ENCODE measurements at places on chromosomes 1 and 21.

DNA sequence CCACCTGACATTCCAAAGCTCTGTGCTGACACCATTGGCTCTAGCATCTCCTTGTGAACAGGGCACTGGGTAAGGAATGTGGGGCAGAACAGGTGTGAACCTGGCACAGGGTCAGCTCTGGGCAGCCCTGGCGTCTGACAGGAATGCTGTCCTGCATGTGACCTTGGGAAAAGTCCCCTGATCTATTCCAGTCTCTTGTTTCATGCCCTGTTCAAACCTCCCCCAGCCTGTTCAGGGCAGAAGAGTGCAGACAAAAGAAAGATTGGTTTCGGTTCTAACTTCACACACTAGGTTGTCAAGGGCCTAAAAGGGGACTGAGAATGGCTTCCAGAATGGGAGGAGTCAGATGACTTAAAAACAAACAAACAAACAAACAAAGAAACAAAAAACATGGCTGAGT is 27.6 kb upstream of the SDHB start:
- DNase-seq: no peak

DNA sequence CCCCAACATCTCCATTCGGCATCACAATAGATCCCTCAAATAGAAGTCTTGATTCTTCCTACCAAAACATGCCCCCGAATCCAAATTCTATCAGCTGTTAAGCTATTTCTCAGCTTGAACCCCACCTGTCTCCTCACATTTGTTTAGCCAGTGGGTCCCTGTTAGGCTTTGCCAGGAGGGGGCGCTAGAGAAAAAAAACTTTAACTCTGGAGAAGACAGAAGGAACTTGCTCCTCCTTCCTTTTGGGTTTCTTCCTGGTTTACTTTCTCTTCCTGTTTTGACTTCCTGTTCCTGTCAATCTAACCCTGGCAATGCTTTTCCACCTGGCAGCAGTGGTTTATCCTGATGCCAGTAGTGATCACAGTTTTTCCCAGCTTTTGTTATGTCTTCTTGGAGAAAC is 95.6 kb upstream of the KCNK1 start:
- DNase-seq: peak; percentile 41

GRCh38 chr1:16727190-16728111 is 12.9 kb upstream of the RNU1-4 start:
- no peak for DNase-seq

DNA sequence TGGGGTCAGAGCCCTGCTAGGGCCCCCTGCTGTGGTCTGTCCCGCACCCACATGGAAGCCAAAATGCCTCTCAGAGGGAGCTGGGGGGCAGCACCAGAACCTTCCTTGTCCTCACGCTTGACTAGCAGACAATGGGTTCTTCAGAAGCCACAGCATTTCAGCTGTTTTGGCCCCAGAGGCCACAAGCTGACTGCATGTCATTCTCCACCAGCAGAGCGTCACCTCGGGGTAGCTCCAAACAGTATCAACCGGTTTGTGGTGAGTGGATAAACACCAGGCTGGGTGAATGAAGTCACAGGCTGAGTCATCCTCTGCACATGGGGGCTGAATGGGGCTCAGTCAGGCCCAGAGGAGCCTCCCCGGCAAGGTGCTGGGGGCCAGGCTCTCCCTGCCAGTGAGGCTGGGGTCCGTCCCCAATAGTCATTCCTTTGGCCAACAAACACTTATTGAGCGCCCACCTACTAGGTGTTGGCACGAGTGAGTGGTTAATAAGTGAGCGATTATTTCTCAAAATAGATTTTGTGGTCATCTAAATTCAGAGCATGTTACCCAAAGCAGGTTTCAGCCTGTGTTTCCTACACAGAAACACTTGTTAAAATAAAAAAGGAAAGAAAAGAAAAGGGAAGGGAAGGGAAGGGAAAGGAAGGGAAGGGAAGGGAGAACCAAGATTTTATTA is 9.1 kb downstream of the OLIG1 start:
- DNase-seq: peak; percentile 98

- DNase-seq: no peak
Observed at GRCh38 chr1:200867018-200867811, 5.6 kb upstream of the GPR25 start.

- DNase-seq: no peak
Observed at GRCh38 chr1:193110864-193111263, 5.7 kb upstream of the GLRX2 start.

- DNase-seq: no peak
Observed at GRCh38 chr1:179870870-179871269, 6.7 kb downstream of the TOR1AIP2 start.
